Astrocyte (in vitro differentiated cells and primary cell): ENCODE measurements at places on chromosomes 6 and 20.

GRCh38 chr20:47985092-47985850, 200.0 kb upstream of the SULF2 start:
- peak; percentile 73 for DNase-seq
- H3K27ac ChIP-seq: no peak overlapping the region
- H3K4me1 ChIP-seq: no peaks in the 10 kb centered on the region
- H3K36me3 ChIP-seq: no peaks in the 10 kb centered on the region
- peaks cover 4% of the 10 kb centered on the region for H3K27me3 ChIP-seq

DNA sequence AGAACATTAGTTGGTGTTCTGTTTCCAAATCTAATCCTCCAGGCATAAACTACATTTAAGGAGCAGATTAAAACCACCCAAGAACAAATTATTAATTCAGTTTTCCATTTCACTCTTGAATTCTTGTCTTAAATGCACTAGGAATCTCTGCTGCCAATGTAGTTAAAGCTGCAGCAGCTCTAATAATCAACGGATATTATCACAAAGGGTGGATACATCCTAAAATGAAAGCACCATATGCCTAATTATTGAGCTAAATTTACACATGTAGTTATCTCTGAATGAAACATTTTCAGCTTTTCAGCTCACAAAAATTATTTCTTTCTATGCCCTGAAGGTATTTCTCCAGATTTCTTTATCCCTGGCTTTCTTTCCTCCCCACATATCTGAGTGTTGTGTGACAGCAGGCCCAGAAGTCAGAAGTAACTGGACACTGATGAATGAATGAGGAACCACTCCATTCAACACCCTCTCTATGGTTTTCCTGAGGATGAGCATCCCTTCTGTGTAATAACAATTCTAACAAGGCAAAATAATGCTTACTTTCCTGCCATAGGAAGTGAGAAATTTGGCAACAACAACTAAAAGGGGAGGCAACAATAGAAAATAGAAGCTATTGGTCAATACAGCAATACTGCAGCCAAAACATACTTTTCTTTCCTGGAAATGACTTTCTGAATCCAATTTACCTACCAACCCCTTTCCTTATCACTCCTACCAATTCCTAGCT, 14.9 kb downstream of the MAN1A1 start:
- H3K4me1 ChIP-seq: no peaks in the 10 kb centered on the region
- H3K36me3 ChIP-seq: no peaks in the 10 kb centered on the region
- no peak for DNase-seq
- no peaks in the 10 kb centered on the region for H3K27me3 ChIP-seq
- H3K4me3 ChIP-seq: no peak overlapping the region

- no peak overlapping the region for H3K27ac ChIP-seq
- H3K4me1 ChIP-seq: no peaks in the 10 kb centered on the region
- peaks cover 26% of the 10 kb centered on the region for H3K27me3 ChIP-seq
- no peak for DNase-seq
- no peak overlapping the region for H3K4me3 ChIP-seq
- no peaks in the 10 kb centered on the region for H3K36me3 ChIP-seq
Measured at GRCh38 chr20:33474097-33474873, 15.6 kb upstream of the CBFA2T2 start.

DNA sequence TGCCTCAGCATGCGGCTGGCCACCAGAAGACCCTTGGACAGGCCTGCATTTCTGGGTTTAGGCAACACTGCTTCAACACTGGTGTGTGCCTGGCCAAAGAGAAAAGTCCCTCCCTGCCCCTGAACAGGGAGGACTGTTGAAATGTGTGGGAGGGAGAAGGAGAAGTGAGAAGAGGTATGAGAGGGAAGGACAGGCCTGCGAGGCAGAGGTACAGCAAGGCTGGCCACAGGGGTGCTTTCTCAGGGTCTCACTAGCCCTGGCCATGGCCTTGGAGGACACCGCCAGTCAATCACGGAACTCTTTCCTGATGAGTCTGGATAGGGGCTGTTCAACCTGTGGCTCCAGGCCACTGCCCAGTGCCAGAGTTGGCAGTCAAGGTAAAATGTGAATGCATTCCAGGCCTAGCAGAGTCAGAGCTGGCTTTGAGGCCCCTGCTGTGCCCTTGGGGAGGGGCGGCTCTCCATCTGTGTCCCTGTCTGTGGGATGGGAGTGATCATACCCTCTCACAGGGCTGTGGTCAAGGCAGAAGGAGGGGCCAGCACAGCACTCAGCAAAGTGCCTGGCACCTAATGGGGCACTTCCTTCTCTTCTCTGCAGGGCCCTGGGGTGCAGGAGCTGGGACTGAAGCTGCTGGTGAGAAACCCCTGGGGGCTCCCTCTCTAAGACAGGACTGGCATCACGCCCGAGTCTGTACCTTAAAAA, 43.2 kb upstream of the CDH22 start:
- peaks cover 3% of the 10 kb centered on the region for H3K36me3 ChIP-seq
- no peaks in the 10 kb centered on the region for H3K27me3 ChIP-seq
- H3K4me1 ChIP-seq: peaks cover 23% of the 10 kb centered on the region

DNA sequence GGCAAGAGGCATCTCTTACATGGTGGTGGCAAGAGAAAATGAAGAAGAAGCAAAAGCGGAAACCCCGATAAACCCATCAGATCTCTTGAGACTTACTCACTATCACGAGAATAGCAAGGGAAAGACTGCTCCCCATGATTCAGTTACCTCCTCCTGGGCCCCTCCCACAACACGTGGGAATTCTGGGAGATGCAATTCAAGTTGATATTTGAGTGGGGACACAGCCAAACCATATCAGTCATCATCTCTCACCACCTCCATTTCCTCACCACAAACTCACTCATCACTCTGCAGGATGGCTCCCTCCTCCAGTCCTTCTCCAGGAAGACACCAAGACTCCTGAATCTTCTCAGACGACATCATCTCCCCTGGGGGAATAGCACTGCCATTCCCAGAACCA, 25.8 kb upstream of the SLC16A10 start:
- H3K36me3 ChIP-seq: no peaks in the 10 kb centered on the region
- H3K27ac ChIP-seq: no peak overlapping the region

- no peaks in the 10 kb centered on the region for H3K4me1 ChIP-seq
- H3K27ac ChIP-seq: no peak overlapping the region
- DNase-seq: peak; percentile 82
- no peak overlapping the region for H3K4me3 ChIP-seq
- no peaks in the 10 kb centered on the region for H3K36me3 ChIP-seq
- H3K27me3 ChIP-seq: no peaks in the 10 kb centered on the region
Measured at GRCh38 chr6:80366714-80367113, 260.2 kb downstream of the BCKDHB start.

- peaks cover 17% of the 10 kb centered on the region for H3K4me1 ChIP-seq
- DNase-seq: no peak
- no peak overlapping the region for H3K27ac ChIP-seq
Measured at GRCh38 chr6:2433266-2433665, 187.9 kb upstream of the GMDS start.

DNA sequence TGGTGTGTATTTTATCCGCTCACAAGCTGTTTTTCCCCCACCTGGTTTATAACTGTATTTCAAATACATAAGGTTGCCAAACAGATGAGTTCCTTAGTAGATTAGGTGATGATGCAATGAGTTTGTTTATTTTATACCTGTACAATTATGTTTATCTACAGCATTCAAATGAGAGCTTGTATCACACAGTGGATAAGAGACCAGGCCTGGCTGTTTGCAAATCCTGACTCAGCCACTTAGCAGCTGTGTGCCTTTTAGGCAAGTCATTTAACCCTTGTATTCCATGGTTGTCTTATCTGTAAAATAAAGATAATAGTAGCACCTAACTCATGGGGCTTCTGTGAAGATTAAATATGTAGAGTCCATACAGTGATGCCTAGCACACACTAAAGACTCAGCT, 143.7 kb downstream of the MOXD1 start:
- no peak overlapping the region for H3K27ac ChIP-seq
- DNase-seq: no peak
- no peaks in the 10 kb centered on the region for H3K27me3 ChIP-seq
- no peak overlapping the region for H3K4me3 ChIP-seq

DNA sequence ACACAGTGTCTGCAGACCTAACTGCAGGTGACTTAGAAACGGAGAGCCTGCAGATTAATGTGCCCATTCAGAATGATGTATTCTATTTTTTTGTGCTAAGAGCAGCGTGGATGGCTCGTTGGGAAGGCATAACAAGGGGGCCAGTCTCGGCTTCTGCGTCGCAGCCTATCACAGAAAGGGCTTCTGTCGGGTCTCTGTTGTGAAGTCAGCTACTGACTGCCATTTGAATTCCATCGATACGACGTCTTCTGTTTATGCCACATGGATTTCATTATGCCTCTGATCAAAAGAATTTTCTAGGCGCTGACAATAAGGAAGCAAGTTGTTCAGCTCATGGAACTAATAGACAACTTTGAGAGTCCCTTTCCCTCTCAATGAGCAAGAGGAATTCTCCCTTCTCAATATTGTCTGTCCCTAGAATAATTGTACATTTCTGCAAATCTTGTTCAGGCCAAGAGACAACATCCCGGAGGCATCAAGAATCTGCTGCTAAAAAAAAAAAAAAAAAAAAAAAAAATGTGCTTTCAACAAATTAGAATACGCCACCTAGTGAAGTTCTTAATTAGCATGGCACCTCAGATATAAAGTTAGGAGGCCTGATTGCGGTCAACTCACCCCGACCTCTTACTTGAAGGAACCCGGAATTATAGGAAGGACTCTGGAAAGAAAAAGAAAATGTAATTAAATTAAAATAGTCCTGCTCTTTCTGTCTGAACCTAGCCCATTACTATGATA, 223.9 kb downstream of the TSHZ2 start:
- H3K27ac ChIP-seq: no peak overlapping the region
- H3K36me3 ChIP-seq: no peaks in the 10 kb centered on the region
- peak; percentile 31 for DNase-seq
- H3K4me3 ChIP-seq: no peak overlapping the region
- H3K27me3 ChIP-seq: no peaks in the 10 kb centered on the region

- H3K27ac ChIP-seq: peak overlapping the region; percentile 58
- no peak for DNase-seq
- H3K4me3 ChIP-seq: no peak overlapping the region
- H3K36me3 ChIP-seq: no peaks in the 10 kb centered on the region
- H3K27me3 ChIP-seq: no peaks in the 10 kb centered on the region
Measured at GRCh38 chr6:33694977-33695376, 16.5 kb downstream of the UQCC2 start.
